Stimulated activated CD8-positive, alpha-beta memory T cell treated with anti-CD3 and anti-CD28 coated beads, Interleukin-4, amount 100 ng/mL, for 1 hour (primary cell): ENCODE measurements at places on chromosomes 1 and 21.

DNA sequence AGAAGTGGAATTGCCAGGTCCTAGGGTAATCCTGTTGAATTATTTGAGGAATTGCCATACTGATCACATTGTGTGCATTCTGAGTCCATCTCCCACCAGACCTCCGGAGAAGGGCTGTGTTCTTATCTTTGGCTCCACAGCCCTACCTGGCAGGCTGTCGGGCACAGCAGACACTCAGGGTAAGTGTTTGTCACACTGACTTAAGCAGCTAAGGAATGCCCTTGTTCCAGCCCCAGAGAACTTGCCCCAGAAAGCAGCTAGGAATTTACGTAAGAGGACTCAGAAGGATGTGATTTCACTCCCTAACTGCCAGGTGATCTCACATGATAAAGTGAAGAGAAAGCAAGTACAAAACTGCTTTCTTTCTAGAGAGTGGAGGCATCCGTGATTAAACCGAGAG is 21.0 kb downstream of the VASH2 start:
- no peak for DNase-seq

- DNase-seq, result no peak
Observed at GRCh38 chr1:152112101-152112884, 3.0 kb downstream of the TCHH start.

- no peak for DNase-seq
Observed at GRCh38 chr1:179351281-179351680, 14.5 kb upstream of the AXDND1 start.

DNA sequence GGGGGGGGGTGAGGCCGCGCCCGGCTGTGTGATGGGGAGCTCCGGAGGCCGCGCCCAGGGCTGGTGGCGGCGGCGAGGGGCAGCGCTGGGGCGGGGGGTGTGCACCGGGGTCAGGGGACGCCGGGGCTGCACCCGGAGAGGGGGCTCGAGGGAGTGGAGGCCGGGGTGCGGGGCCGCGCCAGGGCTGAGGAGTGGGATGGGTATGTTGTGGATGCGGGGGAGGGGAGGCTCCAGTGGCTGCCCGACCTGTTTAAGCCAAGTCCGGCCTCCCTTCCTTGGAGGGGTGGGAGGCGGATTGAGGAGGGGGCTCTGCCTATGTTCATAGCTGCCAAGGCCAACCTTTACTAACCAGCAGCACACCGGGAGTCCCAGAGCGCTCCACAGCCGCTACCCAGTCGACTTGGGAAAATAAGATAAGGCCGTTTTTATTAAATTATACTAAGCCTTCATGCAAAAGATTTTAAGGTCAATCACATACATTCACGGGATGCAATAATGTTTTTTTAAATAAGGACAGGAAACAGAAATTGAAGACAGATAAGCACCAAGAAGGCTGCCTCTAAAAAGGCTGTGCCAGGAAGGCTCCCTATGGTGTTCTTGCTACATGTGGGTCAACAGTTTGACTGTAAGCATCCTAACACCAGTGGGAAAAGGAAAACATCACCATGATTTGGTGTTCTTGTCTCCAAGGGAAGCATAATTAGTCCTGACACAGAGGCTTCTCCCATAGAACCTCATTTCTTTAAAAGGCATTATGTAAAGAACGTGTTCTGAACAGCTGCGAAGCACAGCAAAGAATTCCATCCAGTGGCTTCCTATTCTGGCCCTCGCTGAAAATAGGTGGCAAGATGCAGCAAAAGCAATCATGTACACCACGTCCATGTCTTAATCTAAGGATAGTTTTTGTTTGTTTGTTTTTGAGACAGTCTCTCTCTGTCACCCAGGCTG is 626 bp upstream of the HLCS start:
- no peak for DNase-seq

DNA sequence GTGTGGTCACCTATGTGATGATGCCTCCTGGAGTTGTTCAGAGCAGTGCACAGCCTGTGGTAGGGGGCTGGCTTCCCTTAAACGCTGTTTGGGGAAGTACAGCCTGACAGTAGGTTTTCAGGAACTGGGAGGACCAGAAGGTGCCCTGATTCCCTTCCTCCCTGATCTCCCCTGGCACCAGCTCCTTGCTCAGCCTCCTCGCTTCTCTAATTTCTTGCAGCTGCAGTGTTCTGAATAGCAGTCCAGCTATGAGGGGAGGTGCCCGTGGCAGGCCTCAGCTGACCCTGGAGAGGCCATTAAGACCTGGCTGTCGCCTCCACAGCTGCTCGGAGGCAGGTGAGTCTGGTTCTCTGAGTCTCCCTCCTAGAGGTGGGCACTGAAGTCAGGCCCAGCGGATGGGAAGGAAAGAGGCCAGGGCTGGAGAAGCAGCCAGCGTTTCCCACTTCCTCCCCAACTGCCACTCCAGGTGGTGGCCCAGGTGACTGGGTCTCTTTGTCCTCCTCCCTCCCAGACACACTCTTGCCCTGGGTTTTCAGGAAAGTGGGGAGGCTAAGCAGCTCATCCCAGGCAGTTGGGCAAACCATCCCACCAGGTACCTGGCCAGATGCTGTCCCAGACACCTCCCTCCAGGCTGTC is 52.0 kb upstream of the RPL11 start:
- no peak for DNase-seq

- DNase-seq, result no peak
Observed at GRCh38 chr21:32332463-32332951, 33.9 kb downstream of the MRAP start.

GRCh38 chr1:155648207-155649147 is 38.5 kb downstream of the MSTO1 start:
- DNase-seq, result no peak

DNA sequence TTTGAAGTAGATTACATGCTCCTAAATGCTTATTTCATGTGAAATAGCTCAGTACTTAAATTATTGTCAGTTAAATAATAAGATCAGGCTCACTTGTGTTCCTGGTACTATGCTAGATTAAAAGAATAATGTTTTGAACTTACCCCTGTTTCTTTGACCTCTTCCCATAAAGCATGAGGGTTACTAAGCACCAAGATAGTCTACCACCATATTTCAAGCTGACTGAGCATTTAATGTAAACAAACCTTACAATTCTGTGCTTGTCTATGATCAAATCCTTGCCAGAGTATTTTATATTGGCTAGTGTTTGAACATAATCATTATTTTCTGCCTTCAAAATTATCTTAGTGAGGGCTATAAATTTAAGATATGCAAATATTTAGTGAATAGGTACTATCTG is 98.1 kb downstream of the LHX9 start:
- DNase-seq, result no peak

DNA sequence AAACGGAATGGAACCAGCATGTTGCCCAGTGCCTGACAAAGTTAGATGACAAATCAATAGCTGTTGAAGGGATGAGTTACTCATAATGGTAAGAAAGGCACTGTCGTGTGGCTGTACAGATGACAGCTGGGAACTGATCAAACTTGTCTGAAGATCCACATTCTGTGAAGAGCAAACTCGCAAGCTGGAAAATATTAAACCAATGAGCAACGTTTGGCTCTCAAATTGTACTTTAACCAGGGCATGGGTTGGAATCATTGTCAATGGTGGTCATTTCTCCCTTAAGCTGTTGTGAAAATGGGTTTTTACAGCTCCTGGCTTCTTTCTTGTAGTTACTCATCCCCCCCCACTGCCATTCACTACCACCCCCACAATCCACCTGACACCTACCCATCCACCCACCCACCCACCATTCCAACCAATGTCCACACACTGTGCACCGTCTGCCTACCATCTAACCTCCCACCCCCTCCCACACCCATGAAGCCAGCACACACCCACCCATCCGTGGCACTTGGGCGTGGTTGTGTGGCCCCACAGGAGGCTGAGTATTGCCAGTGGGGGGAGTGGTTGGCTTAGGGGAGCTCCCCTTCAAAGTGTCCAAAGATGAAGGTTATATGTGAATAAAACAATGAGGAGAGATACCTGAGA is 46.7 kb downstream of the CLDN14 start:
- no peak for DNase-seq

DNA sequence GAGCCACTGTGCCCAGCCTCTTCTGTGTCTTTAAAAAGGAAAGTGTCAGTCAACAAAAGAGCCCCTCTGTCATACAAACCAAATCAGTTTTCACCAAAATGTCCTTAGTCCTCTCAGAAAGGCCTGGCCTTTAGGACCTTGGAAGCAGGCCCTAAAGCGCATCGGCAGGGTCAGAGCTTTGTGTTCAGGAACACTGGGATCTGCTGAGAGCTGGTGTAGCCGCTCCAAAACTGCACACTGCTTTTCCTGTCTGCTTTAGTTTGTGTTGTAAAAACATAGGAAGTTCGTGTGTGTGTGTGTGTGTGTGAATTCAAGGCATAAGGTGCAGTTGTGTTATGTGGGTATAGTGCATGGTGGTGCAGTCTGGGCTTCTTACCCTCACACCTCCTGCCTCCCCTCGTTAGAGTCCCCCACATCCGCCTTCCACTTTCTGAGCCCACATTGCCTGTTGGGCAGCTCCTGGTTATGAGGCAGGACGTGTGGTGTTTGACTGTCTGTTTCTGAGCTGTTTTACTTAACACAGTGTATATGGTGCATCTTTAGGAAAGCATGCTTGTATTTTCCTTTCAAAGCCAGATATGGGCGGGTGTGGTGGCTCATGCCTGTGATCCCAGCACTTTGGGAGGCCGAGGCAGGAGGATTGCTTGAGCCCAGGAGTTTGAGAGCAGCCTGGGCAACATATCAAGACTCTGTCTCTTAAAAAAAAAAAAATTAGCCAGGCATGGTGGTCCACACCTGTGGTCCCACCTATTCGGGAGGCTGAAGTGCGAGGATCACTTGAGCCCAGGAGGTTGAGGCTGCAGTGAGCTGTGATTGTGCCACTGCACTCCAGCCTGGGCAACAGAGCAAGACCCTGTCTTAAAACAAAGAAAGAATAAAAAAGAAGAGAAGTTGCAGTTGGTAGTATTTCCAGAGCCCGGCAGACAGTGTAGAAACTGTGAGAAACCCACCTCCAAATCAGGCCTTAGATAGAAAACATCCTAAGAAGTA is 12.4 kb downstream of the IBA57 start:
- DNase-seq, result no peak

GRCh38 chr1:190759807-190760206 is 282.1 kb upstream of the BRINP3 start:
- DNase-seq, result no peak

GRCh38 chr21:43985690-43986251 is 26.3 kb upstream of the TRAPPC10 start:
- DNase-seq, result no peak

DNA sequence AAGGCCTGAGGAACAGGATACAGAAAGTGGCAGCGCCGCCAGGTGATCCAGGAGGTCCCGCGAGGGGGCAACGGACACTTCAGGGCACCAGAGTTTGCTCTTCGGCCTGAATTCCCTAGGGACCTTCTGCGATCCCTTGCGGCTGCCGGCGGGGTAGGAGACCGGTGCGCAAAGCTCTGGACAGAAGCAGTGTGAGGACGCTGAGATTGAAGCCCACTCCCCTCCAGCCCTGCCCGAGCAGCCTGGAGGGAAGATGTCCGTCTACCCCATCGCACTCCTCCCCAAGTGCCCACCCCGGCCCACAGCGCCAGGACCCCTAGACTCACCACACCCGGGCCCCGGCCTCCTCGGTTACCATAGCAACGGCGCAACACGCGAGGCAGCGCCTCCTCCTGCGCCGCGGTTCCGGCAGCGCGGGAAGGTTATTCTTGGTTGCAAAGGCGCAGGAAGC is at the start of gene ANKRD45:
ANKRD45 (minus strand) TSS at position 361 of the 451 bp plus-strand sequence. CDS start 10,433 bp downstream, outside the sequence.
- no peak for DNase-seq

- no peak for DNase-seq
Observed at GRCh38 chr1:101653482-101653946, 343.2 kb downstream of the OLFM3 start.

GRCh38 chr1:14371771-14372497 is 226.6 kb upstream of the KAZN start:
- DNase-seq, result no peak

DNA sequence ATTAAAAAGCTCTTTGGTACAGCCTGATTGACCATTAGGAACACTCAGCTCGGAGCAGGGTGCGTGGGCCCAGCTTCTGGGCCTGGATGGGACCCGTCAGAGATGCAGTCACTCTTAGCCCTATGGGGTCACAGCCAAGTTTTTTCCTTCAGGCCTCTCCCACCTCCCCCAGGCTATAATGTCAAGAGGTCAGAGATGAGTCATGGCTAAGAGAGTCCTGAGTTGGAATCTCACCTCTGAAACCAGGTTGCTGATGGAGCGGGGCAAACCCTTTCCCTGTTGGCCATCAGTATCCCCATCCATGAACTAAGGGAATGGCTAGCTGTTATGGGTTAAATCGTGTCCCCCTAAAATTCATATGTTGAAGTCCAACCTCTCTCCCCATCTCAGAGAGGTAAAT is 195.9 kb upstream of the POU3F1 start:
- no peak for DNase-seq

- DNase-seq, result no peak
Observed at GRCh38 chr1:184555665-184556641, 169.1 kb downstream of the C1orf21 start.

DNA sequence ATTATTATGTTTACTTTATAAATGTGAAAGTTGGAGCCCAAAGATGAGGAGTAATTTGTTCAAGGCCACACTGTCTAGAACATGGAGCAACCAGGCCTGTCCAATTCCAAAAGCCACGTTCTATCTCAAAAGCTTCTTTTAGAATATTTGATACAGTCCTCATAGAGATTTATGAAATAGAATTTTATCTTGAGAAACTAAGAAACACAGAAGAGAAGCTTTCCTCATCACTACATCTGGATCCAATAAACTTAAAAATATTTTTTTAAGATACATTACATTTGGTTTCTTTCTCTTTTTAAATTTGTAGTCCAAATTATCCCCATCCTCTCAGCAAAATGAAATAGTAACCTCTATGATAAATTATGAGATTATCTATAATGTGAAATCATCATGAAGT is 58.9 kb downstream of the DDAH1 start:
- no peak for DNase-seq

- no peak for DNase-seq
Observed at GRCh38 chr1:3106216-3106615, 37.2 kb downstream of the PRDM16 start.

GRCh38 chr1:31745096-31745945 is 18.8 kb downstream of the ADGRB2 start:
- DNase-seq, result no peak

GRCh38 chr21:34065027-34065426 is 8.4 kb upstream of the MRPS6 start:
- no peak for DNase-seq

DNA sequence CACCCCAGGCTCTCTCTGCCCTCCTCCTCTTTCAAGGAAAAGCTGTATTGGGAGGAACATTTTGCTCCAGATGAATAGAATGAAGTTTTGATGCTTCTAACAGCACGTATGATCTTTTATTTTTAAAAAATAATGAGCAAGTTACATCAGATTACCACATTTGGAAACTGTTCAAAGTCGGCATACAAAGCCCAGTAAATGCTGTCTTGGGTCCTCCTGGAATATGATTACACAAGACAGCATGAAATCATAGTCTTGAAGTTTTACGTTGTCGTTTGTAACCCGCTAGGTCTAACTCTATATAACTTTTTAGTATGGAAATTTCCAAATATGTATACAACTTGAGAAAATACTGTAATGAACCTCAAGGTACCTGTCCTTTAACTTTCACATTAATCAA is 385.6 kb downstream of the HLX start:
- no peak for DNase-seq

DNA sequence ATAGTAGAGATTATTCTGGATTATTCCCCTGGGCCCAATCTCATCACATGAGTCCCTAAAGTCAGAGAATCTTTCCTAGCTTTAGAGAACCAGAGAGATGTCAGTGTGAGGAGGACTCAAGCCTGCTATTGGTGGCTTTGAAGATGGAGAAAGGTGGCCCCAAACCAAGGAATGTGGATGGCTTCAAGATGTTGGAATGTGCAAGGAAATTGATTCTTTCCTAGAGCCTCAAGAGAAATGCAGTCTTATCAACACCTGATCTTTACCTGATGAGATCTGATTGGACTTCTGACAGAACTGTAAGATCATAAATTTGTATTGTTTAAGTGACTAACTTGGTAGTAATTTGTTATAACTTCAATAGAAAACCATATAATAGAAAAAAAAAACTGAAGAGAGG is 51.0 kb downstream of the NME7 start:
- DNase-seq, result no peak
